Stimulated activated CD8-positive, alpha-beta memory T cell treated with anti-CD3 and anti-CD28 coated beads, Interleukin-7, amount 100 ng/mL, for 24 hours (primary cell): ENCODE measurements at places on chromosomes 1 and 21.

GRCh38 chr1:65317866-65318653 lies 8.7 kb downstream of the DNAJC6 start:
- no peak for DNase-seq

DNA sequence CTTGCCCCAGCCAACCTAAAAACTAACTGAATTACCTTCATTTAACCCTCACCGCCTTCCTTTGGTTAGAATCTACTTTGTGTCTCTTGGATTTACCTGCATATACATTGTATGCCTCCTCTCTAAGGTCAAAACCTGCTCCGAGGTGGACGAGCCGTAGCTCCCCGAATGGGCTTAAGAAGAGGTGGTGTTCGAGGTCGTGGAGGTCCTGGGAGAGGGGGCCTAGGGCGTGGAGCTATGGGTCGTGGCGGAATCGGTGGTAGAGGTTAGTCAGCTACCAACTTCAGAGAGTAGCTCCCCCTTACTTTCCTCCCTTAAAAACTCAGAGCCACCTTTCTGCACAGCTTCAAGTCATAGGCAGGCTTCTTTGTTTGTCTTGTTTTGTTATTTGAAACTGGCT lies 9.2 kb downstream of the CHTOP start:
- DNase-seq, result no peak

DNA sequence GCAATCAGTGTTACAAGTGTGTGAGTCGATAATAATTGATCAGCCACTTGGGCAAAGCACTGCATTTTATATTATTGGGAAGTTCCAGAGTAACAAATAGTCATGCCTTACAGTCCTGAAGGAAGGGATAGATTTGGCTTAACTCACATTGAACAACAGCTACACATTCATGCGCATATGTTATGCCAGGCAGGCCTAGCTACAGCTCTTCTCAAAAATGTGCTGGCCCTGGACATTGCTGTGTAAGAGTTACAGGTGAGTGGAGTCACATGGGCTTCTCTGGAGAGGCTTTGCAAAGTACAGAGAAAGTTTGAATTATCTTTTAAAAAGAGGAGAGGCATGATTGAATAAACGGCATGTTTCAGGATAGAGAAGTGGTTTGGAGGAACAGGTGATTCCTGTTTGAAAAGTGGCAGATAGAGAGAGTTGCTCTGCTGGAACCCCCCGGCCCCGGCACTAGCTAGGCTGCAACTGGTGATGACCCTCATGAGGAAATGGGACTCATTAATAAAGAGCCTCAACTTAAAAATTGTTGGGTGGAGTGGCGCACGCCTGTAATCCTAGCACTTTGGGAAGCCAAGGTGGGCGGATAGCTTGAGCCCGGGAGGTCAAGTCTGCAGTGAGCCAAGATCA lies 200.6 kb downstream of the CRB1 start:
- no peak for DNase-seq

- DNase-seq, result no peak
These were observed 28.4 kb downstream of the FCRL5 start for GRCh38 chr1:157523774-157524493.

DNA sequence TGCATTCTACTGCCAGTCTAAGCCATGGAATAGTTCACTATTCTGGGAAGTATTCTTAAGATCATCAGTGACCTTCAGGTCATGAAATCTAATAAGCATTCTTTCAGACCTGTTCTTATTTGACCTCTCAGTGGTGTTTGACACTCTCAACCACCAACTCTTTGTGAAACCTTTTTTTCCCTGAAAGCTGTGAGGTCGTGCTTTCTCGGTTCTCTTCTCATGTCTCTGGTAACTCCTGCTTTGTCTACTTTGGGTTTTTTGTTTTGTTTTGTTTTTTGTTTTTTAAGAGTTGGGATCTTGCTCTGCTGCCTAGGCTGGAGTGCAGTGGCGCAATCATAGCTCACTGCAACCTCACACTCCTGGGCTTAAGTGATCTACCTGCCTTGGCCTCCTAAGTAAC lies 56.3 kb downstream of the POU2F1 start:
- no peak for DNase-seq

GRCh38 chr1:118338936-118339335 lies 153.9 kb upstream of the SPAG17 start:
- DNase-seq, result no peak

GRCh38 chr1:199009447-199009846 lies 370.6 kb downstream of the PTPRC start:
- no peak for DNase-seq

- DNase-seq, result no peak
These were observed 199.7 kb downstream of the TBX15 start for GRCh38 chr1:118788463-118788862.

DNA sequence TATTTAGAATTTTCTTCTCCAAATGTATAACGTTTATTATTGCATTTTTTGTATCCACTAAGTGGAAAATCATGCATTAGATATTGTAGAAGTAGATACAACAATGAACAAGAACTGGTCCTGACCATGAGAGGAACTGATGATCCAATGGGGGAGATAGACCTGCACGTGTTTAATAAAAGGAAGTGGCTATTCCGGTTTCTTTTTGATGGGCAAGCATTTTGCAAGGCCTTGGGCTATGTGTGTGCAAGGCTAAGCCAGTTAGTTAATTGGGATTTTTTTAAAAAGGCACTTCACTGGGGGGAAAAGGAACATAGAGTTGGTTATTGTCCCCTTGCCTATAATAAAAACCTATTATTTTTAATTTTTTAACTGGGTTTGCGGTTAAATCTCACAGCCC lies 961 bp upstream of the VCAM1 start:
- no peak for DNase-seq

- no peak for DNase-seq
These were observed 1.7 kb downstream of the CEP170 start for GRCh38 chr1:243253211-243253925.
